ENCODE measurements at places on chromosomes 12 and 14.

- no peak for DNase-seq
These were observed 1.1 kb upstream of the HOXC4 start for GRCh38 chr12:54052438-54053002.

GRCh38 chr12:75977590-75977951 lies 54.0 kb downstream of the PHLDA1 start:
- DNase-seq, result no peak

DNA sequence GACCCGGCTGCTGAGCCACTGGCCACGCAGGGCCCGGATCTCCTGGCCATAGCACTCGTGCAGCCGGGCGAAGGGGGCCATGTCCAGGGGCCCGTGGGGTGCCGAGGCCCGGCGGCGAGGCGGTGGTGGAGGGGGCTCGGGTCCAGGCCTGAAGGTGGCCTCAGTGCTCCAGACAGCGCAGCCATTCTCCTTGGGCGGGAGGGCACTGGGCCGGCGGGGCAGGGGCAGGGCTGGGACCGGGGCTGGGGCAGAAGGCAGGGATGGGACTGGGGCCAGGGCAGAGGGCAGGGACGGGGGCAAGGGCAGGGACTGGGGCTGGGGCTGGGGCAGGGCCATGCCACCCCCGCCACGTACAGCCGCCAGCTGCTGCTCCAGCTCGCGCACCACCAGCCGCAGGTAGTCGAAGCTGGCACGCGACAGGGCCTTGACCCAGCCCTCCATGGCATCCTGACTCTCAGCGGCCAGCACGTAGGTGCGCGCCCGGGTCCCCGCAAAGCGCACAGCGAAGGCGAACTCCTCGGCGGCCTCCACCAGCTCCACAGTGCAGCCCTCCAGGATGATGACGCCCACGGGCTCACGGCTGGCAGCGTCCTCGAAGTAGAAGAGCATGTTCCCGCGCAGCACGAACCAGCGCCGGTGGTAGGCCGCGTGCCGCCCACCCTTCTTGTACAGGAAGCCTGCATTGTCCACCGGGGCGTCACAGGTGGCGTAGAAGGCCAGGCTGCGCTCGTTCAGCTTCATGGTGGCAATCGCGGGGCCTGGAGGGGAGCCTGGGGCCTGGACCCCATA lies 6.0 kb downstream of the PHETA1 start:
- DNase-seq, result no peak

GRCh38 chr14:94382099-94382715 lies 6.2 kb downstream of the SERPINA1 start:
- no peak for DNase-seq

DNA sequence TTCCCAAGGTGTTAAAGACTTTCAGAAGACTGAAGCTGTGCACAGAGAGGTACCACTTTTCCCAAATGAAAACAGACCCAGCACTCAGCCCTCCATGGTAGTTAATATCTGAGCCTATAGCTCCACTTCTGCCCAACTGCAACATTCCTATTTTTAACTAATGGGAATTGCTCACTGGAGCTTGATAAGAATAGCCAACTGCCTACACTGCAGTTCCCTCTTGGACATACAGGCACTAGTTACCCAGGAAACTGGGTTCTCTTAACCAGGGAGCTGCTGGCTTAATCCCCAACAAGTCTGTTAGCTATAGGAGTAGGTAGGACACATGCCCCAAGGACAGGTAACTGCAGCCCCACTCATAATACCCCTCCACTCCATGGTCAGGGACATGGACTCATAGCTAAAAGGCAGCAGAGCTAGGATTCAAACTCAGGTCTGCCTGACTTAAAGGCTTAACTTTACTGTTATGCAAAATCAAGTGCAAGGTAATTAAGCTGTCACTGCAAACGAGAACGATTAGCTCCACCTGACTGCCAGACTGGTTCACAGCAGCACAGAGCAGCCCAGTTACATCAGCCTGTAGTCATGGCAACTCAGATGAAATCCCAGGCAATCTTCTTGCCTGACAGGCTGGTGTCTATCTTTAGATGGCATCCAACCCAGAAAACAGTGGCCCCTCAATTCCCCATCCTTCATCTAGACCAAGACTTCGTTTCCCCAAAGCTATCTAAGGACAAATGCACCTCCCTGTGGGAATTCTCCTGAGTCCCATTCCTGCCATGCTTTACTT lies 77.1 kb upstream of the ACTN1 start:
- no peak for DNase-seq

GRCh38 chr12:46364777-46365580 lies 7.6 kb downstream of the SLC38A2 start:
- no peak for DNase-seq

- no peak for DNase-seq
These were observed 219.5 kb upstream of the TMEM132C start for GRCh38 chr12:128047266-128048060.

DNA sequence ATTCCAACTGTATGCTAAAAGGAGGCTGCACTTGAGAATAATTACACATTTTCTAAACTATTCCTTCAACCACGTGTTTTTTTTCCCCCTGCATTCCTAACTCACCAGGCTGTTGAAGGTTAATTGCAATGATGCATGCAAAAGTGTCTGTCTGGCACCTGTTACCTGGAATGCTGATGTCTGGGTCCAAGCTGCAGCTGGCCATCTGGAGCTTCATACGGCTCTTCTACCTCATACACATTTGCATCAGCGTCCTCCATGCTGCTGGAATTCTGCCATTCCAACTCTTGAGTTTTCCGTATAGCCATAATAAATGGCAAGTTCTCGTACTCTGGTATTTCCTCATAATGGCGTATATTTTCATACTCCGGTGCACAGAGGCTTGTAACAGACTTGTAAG lies 8.6 kb downstream of the FGD6 start:
- DNase-seq, result no peak

GRCh38 chr14:94857950-94858349 lies 88.0 kb upstream of the GSC start:
- no peak for DNase-seq

DNA sequence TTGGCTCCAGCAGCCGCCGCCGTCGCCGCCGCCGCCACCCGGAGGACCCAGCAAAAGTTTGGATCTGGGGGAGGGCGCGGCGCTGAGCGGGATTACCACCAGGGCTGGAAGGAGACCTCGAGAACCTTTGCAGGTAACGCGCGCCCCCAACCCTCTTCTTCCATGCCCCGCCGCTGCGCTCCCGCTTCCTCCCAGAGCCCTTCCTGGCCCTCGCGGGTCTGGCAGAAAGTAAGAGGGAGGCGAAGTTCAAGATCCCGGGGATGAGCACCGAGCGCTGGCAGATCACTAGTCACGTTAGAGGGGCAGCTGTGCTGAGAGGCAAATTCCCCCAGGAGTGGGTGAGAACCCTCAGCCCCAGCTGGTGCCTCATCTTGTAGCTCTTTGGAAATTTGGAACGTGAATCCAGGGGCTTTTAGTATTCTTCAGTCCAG lies 3.9 kb downstream of the FLRT2 start:
- DNase-seq, result no peak

DNA sequence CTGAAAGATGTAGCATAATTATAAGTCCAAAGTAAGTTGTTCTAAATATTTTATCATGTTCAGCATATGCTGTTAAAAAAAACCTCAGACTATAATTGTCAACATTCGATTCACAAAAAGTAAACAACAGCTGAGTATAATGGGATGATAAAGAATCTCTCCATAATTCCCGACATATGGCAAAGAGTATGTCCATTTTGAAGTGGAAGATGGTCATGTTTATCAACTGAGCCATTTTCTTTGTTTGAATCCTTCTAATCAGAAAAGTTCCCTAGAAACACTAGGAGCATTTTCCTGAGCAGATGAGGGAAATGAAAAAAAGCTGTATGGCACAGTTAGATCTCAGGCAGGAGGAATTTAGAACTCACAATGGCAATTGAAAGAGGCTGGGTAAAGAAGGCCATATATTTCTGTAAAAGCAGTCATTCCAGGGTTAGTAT lies 192.1 kb upstream of the AMIGO2 start:
- no peak for DNase-seq

DNA sequence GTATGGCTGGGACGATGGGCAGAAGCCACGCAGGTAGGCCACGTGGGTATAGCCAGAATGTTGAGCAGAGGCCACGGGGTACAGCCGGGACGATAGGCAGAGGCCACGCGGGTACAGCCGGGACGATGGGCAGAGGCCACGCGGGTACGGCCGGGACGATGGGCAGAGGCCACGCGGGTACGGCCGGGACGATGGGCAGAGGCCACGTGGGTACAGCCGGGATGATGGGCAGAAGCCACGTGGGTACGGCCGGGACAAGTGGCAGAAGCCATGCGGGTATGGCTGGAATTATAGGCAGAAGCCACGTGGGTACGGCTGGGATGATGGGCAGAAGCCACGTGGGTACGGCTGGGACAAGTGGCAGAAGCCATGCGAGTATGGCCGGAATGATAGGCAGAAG lies 195.0 kb downstream of the TTC7B start:
- DNase-seq, result no peak

DNA sequence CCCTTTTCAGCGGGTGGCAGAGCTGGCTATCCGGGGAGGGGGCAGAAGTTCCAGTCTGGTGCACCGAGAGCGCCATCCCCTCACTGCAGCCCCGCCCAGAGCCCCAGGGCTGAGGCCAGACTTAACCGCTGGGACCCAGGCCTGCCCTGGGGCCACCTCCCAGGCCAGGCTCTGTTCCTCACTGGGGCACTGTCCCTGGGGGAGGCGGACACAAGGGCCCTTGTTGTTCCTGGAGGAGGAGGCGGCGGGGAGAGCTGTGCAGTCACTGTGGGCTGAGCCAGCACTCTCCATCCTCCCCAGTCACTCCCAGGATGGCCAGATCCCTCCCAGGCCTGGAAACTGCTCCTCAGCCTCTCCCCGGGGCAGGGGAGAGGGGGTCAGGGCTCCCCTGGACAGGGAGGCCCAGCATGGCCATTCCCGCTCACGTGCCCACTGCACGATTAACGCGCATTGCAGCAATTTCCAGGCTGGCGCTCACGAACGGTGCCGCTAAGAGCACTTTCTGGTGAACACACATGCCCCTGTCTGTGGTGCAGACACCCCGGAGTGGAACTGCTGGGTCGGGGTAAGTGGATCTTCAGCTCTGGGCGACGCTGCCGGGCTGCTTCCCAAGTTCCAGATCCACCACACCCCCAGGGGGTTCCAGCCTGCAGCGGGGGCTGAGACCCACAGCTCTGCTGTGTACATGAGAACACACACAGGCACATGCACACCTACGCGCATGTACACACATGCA lies 89.8 kb upstream of the SFSWAP start:
- DNase-seq, result no peak

GRCh38 chr12:94717656-94718055 lies 67.3 kb upstream of the TMCC3 start:
- no peak for DNase-seq

- DNase-seq, result no peak
These were observed 10.8 kb downstream of the PLA2G1B start for GRCh38 chr12:120316798-120317223.

GRCh38 chr12:107597695-107598410 lies 87.7 kb upstream of the PWP1 start:
- DNase-seq, result no peak

GRCh38 chr14:68577802-68578541 lies 214.9 kb downstream of the ZFP36L1 start:
- DNase-seq, result no peak

DNA sequence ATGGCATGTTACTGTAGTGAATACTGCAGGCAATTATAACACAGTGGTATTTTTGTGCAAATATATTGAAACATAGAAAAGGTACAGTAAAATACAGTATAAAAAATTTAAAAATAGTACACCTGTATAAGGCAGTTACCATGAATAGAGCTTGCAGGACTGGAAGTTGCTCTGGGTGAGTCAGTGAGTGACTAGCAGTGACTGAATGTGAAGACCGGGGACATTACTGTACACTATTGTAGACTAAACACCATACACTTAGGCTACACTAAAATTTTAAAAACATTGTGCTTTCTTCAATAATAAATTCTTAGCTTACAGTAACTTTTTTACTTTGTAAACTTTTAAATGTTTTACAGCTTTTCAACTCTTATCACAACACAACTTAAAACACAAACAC lies 181.7 kb downstream of the GALC start:
- no peak for DNase-seq

DNA sequence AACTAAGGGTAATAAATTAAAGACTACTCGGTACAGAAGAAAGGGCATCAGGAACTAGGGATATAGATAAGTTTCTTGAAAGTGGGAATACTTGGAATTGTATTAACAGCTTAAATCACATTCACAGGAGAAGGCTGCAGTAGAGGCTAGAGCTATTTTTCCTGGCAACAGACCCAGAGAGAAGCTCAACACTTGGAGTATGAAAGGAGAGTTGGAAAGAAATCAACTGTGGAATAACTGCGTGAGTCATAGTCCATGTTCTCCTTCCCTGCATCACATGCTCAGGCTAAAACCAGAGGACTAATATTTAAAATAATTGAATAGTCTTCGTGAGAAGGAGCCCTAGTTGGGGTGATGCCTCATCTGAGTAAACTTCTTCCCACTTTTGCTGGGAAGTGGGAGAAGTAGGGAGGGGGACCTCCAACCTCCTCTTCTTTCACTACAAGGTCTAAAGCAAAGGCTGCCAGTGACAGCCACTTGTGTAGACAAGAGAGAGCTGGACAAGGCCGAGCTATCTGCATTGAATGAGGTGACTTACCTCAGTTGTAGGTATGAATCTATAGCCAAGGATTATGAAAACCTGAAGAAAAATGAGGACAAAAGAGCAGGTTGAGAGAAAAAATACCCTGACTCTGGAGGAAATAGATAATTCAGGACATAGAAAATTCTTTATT lies 32.7 kb downstream of the DYRK2 start:
- no peak for DNase-seq

- no peak for DNase-seq
These were observed 30.4 kb downstream of the FAM222A start for GRCh38 chr12:109744026-109744425.

DNA sequence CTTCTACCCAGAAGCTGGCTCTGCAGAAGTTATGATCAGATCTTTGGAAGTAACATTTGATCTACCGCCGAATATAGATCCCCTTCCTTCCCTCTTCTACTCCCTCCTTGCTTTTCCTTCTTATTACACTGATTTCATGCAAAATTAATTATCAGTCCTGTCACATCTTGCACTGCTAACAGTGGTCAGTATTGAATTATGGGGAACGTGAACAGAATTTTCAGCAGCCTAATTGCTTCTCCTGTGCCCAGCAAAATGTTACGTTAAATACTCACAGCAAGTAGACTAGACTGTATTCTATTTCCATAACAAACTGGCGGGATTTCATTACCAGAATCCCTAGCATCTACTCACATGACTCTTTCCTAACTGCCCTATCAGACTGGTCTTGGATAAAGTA lies 596.9 kb downstream of the DIO2 start:
- no peak for DNase-seq

DNA sequence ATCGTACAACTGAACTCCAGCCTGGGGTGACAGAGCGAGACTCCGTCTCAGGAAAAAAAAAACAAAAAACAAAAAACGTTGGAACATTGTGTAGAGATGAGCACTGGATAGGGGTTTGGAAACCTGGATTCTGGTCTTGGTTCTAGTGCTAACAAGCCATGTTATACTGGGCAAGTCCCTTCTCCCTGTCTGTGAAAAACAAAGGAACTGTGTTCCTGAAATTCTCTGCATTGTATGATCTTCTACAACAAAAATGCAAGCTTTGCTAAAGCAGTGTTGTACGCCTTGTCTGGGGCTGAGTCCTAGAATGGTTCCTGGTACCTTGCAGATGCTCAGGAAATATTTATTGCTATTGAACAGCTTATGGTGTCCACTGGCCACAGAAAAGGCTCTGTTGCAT lies 13.4 kb downstream of the GPRC5D start:
- DNase-seq, result no peak

- no peak for DNase-seq
These were observed 23.1 kb upstream of the HNF1A start for GRCh38 chr12:120955232-120955631.

All from cortex of kidney (tissue), 1 donor.